ENCODE measurements at places on chromosomes 11 and 22.
A peak's percentile ranks its signal among the peaks of the same experiment; 100 is the strongest.

GRCh38 chr11:70756756-70757155 lies 358.4 kb downstream of the CTTN start:
- no peak for DNase-seq

DNA sequence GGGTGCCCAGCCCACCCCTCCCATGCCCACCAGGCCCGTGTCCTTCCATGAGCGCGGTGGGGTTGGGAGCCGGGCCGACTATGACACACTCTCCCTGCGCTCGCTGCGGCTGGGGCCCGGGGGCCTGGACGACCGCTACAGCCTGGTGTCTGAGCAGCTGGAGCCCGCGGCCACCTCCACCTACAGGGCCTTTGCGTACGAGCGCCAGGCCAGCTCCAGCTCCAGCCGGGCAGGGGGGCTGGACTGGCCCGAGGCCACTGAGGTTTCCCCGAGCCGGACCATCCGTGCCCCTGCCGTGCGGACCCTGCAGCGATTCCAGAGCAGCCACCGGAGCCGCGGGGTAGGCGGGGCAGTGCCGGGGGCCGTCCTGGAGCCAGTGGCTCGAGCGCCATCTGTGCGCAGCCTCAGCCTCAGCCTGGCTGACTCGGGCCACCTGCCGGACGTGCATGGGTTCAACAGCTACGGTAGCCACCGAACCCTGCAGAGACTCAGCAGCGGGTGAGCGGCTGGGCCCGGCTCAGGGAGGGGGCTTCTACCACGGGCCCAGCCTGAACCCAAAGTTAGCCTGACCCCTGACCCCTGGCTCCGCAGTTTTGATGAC lies 3.0 kb downstream of the PKP3 start:
- DNase-seq = peak; percentile 67

DNA sequence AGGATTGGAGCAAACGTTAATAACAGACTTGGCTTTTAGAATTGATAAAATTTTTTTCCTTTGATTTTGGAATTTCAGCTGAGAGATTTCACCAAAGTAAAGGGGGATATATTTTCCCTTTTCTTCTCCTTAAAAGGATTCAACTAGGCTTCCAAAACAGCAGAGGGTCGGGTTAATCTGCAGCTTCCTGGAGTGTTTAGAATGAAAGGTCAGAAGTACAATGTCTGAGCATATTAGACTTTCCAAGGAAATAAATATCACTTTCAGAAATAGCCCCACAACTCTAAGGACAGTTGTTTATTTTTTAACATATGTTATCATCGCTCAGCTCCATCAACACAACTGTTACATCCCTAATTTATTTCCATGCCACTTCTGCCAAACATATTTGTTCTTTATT lies 1532.9 kb upstream of the RAG2 start:
- DNase-seq = no peak

DNA sequence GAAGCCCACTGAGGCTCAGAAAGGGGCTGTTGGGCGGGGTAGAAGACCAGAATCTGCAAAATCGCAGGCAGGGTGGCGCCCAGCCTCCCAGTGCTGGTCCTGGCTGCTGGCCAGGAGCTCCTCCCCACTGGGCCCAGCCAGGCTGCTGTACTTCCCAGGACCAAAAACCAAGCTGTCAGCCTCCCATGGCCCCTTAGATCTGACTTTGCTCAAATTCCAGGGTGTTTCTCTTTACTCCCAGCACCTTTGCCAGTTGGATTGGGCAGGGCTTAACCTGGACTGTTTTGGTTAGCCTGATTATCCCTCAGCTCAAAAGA lies 44.2 kb upstream of the WEE1 start:
- no peak for DNase-seq

DNA sequence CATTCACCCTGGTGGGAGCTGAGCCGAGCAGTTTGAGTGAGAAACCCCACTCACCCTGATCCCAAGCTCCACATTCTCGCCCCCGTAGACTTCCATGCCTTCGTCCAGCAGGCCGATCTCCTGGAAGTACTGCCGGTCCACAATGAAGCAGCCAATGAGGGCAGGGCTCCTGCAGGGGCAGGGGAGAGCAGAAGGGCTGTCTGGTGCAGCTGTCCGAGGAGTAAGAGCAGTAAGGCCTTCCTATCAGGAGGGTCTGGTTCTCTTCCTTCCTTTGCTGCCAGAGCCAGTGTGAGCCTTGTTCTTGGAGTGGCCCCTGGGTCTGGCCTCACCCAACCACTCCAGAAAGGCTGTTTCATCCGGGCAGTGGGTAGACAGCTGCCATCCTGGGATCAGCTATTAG lies 19.4 kb upstream of the CSNK2A3 start:
- no peak for DNase-seq

DNA sequence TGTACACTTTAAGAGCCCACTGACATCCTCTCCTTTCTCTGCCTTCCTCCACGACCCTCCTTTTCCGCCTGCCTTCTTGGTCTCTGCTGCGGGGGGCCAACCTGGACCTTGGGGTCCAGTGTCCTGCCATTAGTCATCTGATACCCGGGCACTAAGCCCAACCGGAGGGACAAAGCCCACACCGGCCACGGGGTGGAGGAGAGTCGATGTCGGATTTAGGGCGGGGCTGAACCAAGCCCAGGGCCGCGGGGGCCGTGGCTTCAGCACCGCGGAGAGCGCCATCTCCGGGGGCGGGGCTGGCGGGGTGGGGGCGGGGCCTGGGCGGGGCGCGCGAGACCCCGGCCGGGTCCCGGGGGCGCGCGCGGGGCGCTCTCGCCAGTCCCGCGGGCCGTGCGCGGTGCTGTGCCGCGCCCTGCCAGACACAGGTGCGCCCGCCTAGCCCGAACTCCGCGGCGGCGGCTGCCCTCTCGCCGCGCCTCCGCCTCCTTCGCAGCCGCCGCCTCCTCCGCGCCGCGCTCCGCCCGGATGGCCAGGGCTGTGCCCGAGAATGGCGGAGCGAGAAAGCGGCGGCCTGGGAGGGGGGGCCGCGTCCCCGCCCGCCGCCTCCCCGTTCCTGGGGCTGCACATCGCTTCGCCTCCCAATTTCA lies at the start of gene MAPK8IP1:
Gene MAPK8IP1, plus strand, starts transcription at position 378 of the 647 bp plus-strand sequence. Its CDS starts 170 bp downstream, at position 548.
- DNase-seq = peak; percentile 47

- DNase-seq = no peak
Observed at GRCh38 chr11:125980436-125980835, 34.6 kb downstream of the VSIG10L2 start.

- DNase-seq = no peak
Observed at GRCh38 chr22:34879001-34879400, 187.0 kb upstream of the ISX start.

DNA sequence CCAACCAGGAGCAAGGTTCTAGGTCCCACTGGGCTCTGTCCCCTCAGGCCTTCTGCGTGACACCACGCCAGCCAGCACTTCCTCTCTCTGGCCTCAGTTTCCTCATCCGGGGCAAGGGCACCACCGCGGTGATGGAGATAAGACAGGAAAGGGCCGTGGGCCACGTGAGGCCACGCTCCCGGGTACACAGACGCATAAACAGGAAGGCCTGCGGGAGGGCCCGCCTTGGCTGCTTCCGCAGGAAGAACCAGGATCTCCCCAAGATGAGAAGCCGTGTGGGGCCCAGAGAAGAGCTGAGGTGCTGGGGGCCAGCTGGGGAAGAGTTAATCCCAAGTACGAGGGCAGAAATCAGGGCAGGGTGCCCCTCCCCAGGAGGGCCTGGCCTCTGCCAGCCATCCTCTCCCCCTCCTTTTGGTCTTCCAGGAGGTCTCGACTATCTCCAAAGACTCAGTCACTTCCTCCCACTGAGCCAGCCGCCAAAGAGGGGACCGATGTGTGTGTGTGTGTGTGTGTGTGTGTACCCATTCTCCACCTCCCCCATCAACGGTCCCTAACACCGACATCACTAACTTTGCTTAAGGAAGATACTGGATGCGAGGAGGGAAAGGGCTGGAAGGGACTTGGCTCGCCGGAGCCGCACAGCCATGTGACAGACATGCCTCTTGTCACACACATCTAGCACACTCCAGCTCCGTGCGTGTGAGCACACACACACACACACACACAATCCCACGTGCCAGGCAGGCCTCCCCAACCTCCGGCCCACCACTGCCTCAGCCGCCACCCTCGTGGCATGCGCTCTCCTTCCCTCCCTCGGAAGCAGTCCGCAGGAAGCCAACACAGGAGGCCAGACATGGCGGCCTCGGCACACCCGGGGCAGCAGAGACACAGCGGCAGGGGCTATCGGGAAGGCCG lies 1.4 kb downstream of the MFNG start:
- peak; percentile 90 for DNase-seq

DNA sequence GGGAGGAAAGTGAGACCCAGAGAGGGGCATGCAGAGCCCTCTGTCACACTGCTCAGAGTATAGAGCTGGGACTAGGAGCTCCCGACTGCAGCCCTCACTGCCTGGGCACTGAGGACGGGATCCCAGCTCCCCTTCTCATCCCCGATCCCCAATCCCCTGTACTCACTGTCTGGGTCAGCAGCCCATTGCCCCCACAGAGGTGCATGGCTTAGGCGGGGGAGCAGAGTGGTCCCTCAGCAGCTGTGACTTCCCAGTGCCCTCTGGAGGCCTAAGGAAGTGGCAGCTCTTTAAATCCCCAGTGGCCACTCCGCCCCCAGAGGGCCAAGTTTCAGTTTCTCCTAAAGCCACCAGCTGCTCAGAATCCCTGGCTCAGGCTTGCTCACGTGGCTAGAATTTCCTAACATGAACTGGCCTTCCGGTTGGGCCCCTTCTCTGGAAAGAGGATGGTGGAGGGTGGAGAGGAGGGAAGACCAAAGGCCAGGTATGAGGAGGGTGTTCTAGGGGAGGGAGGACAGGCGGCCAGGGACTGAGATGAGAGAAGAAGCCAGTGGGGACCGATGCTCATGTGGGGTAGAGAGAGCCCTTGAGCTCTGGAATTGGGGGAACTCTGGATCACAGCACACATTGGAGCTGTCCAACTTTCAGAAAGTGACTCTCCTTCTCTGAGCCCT lies at the start of gene BATF2:
Gene BATF2, minus strand, starts transcription at position 262 of the 671 bp plus-strand sequence. Its CDS starts 57 bp downstream, at position 205.
- DNase-seq = peak; percentile 25

DNA sequence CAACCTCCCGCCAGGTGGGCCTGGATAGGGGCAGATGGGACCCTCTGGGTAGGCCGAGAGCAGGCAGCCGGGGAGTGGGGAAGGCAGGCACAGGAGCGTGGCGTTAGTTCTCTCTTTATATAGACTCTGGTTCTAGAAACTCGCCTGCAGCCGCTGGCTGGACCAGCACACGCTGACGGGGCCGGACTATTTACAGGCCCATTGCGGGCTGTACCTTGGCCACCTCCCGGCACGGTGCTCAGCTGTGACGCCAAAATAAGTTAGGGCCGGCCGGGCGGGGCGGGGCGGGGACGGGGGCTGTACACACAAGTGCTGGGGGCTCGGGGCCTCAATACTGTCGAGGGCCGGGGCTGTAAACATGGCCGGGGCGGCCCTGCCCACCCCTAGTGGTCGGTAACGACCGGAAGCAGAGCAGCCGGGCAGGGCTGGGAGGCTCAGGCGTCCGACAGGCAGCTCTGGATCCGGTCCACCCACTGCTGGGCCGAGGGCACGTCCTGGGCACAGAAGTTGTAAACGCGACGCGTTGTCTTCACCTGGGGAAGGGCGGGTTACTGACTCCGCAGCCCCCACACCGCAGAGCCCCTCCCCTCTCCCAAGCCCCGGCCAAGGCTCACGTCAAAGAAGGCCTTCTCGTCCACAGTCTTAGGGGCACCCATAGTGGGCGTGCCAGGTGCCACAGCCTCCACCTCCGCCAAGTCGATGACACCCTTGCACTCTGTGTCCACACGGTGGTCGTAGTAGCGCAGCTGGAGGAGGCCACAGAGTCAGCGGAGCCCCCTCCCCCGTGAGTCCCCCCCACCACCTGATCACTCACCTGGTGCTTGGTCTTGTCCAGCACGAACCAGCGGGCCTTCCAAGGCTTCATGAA lies 27.9 kb downstream of the SBF1 start:
- no peak for DNase-seq

GRCh38 chr22:20446383-20446970 lies 8.9 kb upstream of the SCARF2 start:
- no peak for DNase-seq

- DNase-seq = no peak
Observed at GRCh38 chr11:81365496-81365895, 1368.2 kb downstream of the FAM181B start.

GRCh38 chr22:44023404-44024287 lies 456 bp upstream of the PARVB start:
- DNase-seq = peak; percentile 62

DNA sequence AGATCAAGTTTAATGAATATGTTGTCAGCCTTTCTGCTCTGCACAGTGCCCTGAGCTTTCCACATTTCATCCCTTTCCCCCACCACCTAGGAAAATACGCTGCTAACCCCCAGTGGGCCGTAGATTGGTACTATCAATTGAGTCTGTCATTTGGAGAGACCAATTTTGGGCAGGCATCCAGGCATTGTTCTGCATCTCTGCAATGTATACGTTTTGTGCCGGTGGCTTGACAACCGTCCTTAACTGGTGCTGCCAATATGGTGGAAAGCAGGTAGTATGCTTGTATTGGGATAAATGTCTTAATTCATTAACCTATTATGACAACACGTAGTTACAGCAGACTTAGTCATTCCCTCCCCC lies 1.3 kb downstream of the ELMOD1 start:
- no peak for DNase-seq

DNA sequence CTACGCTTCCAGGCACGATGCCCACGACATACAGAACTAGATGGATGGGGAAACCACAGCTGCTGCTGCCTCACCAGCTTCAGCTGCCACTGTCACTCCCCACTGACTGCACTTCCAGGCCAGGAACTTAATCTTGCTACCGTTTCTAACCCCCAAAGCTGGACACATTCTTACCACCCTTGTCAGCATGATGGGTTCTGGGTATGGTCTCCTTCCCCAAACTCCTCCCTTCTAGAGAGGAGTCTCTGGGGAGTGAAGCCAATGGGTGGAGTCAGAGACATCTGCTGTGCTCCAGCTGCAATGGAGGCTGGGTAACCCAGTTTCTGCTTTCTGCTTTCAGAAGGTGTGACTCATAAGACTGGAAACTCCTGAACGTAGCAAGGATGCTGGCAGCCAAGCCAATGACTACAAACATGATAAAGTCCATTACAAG lies 87.0 kb upstream of the THY1 start:
- peak; percentile 65 for DNase-seq

DNA sequence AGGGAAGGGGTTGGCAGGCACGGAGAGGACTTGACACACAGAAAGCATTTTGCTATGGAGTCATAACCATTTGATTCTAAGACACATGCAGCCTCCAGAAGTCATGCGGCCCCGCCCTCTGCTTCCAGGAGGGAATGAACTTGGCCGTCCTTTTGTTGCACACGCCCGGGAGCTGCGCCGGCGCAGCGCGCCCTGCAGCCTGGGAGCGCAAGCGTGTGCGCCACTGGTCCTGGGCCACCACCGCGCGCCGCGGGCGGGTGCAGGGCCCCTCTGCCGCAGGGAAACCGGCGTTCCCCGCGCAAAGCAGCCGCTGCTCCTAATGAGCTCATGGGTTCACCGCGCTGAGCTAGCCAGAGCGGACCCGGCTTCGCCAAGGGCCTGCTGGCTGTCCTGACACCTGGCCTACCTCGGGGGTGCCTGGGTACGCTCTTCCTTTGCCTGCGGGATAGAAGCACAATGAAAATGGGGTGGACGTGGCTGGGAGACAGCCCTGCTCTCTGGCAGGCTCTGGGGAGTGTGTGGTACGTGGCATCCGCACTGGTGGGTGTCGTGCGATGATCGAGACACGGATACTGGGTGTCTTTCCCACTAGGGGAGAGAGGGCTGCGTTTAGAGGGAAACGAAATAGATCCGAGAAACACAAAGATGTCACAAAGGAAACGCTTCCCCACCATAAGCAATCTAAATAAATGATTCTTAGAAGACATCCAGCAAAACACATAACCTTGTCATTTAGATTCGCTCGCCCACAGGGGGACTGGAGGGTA lies 669 bp downstream of the MICAL3 start:
- peak; percentile 26 for DNase-seq
